ENCODE measurements at places on chromosomes 6 and 20. TPM values are rescaled to one million over a fixed set of nuclear protein-coding genes. Genes with fewer than 3 reads are reported as not detected.
A peak's percentile ranks its signal among the peaks of the same experiment; 100 is the strongest.

GRCh38 chr6:154359161-154359574, 2.6 kb upstream of the IPCEF1 start:
- DNase-seq, result no peak

DNA sequence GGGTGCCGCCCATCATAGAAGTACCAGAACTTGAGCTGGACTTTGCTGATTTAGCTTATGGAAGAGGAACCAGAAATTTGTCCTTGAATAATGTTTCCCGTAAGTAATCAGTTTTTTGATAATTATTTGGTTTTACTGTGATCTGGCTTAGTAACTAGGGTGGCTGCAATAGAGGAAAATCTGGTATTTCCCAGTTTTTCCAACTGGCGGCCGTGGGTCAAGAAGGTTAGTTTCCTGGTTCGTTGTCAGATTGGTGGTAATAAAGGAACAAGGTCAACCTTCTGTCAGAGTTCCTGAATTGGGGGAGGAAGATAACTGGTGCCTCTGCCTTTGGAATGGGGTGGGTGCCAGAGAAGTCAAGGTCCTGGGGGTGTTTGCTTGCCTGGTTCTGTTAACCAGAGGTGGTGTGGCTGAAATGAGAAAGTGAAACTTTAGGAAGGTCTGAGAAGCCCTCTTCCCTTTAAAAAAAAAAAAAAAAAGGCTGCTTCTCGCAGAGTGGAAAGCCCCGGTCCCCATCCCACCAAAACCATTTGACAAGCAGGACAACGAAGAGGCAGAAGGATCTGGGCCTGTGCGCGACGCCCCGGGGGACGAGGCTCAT, at the start of gene CALHM6:
Gene CALHM6, plus strand, starts transcription at position 45 of the 601 bp plus-strand sequence. Its CDS starts 555 bp downstream, at position 600.
- no peak for DNase-seq

DNA sequence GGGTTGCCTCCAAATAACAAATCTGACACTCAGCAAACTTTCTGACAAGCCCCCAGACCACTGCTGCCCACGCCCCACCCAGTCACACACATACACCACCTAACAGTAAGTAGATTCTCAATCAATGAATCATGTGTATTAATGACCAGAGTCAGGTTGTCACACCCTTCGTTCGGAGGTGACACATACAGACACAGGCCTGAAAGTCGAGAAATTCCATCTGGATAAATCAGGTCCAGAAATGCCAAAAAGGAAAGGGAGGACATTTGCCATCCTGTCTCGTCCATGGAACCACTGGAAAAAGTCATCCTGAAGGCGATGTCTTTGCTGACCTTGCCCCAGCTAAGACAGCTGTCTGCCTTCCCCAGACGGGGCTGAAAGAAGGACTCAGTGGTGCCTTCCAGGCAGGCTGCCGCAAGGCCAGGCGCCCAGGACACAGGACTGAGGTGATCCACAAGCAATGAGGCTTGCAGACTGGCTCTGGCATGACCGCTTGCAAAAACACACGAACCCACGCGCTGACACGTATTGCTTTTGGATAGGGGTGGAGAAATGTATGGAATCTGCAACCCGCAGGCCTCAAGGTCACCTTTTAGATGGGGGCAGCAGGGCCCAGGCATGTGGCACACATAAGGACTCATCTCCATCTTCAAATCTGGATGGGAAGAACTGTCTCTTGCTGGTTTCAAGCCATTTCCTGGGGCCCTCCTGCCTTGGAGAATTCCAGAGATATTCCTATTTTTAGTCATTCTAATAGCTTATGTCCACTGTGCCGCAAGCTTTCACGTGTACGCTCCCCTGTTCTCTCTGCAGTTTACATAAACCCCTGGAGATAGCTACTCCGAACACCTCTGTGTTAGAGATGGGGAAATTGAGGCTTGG, 9.0 kb downstream of the NFATC2 start:
- DNase-seq, result peak; percentile 57

GRCh38 chr6:109841869-109842268, 136.2 kb upstream of the GPR6 start:
- DNase-seq, result no peak

GRCh38 chr6:145534989-145535388, 200.3 kb downstream of the EPM2A start:
- DNase-seq, result no peak

DNA sequence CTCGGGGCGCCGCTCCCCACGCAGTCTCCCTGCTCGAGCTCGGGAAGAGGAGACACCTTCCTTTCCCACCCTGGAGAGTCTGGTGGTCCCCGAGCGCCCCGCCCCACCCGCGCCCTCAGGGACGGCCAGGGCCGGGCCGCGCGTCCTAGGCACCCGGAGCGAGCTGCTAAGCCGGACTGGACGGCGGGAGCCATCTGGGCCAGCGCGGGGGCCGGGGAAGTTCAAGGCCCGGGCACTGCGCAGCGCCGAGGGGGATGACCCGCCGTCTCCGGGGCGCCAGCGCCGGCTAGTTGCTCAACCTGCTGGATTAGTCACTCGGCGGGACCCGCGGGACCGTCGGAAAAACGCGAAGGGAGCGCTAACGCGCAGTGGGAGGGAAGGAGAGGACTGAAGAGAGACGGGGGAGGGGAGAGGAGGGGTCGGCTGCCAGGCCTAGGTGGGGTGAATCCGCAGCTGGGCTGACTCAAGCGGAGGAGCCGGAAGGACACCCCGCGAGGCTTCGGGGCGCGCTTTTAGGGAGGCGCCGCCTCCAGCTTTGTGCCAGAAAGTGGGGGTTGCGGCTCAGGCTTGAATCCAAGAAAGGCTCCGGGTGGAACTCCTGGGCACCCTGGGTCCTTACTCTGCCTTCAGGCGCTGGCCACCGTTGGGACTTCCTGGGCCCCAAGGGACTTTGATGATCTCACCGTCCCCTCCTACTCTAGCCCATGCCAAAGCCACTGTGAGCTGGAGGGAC, 75.7 kb upstream of the FOXP4 start:
- DNase-seq, result peak; percentile 7

DNA sequence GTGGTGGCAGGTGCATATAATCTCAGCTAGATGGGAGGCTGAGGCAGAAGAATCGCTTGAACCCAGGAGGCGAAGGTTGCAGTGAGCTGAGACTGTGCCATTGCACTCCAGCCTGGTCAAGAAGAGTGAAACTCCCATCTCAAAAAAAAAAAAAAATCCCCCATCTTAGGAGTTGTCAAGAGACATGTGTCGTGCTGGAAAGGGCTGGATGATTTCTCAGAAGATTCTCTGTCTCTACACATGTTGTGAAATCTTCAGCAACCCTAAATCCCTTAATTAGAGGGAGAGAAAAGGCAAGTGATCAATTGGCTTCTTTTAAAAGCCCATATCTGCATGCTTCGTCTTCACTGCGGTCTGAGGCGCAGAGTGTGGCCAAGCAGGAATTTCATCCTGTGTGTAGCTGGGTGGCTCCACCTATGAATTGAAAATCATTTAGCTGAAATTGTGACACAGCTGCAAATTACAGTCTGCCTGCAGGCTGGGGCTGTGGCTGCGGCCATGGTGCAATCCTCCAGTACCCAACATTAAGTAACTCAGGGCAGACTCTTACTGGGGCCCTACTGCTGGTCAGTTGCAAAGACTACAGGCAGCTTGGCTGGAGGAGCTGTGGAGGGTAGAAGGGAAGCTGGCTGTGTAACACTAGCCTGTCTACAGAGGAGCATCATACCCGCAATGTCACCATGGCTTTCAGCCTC, 3.2 kb upstream of the TGM3 start:
- no peak for DNase-seq

GRCh38 chr6:14731611-14732010, 514.3 kb upstream of the JARID2 start:
- no peak for DNase-seq

- peak; percentile 95 for DNase-seq
Measured at GRCh38 chr20:47274401-47275108, 81.9 kb downstream of the ZMYND8 start.

DNA sequence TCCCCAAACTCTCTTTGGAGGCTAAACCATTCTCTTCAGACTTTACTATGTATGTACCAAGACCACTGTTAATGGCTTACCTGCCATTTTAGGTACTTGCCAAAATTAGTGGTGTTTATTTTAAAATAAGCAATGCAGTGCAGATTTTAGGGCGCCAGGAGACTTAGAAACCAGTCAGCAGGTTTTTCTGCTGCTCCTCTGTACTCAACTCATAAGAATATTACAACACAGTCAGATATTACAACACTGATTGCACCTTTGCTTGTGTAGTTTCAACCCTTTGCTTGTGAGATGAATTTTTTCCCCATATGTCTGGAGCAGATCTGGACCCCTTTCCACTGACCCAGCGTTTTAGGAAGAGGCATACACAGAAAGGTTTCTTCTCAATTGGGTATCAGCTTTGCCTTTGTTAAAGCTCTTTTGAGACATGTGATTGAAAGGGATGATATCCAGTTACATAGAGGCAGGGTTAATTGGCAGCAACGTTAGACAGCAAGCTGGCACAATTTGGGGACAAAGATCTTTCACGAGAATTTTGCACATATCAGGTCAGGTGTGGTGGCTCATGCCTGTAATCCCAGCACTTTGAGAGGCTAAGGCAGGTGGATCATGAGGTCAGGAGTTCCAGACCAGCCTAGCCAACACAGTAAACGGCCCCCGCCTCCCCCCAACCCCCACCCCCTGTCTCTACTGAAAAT, 6.2 kb downstream of the TTPAL start:
- no peak for DNase-seq

GRCh38 chr20:24878657-24879056, 70.4 kb upstream of the CST7 start:
- DNase-seq, result no peak

DNA sequence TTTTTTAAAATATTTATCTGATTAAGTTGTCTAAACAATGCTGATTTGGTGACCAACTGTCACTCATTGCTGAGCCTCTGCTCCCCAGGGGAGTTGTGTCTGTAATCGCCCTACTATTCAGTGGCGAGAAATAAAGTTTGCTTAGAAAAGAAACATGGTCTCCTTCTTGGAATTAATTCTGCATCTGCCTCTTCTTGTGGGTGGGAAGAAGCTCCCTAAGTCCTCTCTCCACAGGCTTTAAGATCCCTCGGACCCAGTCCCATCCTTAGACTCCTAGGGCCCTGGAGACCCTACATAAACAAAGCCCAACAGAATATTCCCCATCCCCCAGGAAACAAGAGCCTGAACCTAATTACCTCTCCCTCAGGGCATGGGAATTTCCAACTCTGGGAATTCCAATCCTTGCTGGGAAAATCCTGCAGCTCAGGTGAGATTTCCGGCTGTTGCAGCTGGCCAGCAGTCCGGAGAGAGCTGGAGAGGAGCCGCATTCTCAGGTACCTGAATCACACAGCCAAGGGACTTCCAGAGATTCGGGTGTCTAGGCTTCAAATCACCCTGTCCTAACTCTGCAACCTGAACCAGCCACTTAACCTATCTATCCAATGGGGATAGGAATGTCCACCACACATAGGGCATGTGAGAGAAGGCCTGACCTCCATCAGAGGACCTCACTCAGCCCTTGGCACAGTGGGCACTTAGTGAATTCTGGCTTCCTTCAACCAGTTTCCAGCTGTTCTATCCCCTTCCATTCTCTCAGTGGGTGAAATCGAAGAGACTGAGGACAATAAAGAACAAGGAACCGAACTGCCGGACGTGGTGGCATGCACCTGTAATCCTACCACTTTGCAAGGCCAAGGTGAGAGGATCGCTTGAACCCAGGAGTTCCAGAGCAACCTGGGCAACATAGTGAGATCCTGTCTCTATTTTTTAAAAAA, 3.1 kb downstream of the TNF start:
- DNase-seq, result peak; percentile 77

DNA sequence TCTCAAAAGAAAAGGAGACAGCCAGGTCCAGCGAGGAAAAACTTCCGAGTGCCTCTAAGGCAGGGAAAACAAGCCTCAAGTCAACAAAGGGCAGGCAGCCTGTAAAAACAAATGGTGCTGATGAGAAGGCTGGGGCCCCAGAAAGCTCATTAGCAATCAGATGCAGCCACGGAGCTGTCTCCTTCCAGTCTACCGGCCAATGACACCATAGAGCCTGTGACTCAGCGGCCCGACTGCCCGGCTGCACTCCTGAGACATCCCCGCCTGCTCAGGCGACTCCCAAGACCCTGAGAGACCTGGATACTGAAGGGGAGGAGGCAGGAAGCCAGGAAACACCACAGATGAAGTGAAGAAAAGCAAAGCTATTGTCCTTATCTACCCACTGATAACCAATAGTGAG, 120.1 kb upstream of the HDDC2 start:
- DNase-seq, result peak; percentile 51

GRCh38 chr20:31570021-31570463, 35.0 kb upstream of the ID1 start:
- DNase-seq, result no peak

DNA sequence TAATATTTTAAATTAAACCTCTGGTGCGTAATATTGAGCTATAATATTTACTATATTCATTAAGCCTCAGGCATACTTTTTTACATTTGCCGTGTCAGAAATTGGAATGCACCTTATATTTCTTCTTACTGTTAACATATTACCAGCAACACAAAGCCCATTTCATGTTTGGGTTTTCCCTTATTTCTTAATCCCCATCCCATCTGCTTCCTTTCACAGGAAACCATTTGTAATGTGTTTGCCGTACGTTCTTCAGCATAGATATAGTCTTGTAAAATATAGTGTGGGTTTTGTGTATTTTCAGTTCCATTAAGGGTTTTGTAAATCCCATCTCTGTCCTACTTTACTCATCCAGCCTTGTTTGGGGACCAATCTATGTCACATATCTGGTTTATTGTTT, 6.5 kb downstream of the EYS start:
- no peak for DNase-seq

- no peak for DNase-seq
Measured at GRCh38 chr6:44023586-44024454, 103.4 kb downstream of the MRPL14 start.

- DNase-seq, result no peak
Measured at GRCh38 chr20:52804497-52805295, 167.5 kb upstream of the TSHZ2 start.

DNA sequence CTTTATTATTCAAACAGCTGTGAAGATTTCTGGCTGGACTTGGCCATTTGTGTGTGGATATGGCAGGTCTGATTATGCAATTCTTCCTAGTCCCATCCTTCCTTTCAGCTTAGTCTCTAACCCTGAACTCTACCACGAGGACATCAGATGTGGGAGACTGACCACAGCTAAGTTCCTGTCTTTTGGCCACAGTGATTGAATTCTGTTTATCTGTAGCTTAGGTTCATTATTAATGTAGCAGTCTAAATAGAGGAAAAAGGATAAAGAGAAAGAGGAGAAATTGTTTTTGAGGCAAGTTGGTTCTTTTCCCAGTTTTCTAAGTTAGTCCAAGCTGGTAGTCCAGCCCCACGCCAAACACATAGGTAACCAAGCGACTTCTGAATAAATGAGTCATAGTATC, 598.9 kb downstream of the RFPL4B start:
- DNase-seq, result no peak

GRCh38 chr6:165453395-165453794, 144.0 kb upstream of the C6orf118 start:
- DNase-seq, result no peak

- DNase-seq, result no peak
Measured at GRCh38 chr6:166541366-166541765, 45.1 kb downstream of the RAMACL start.

The VSX1 gene
- total RNA-seq, result not detected

The C6orf52 gene
- total RNA-seq, result 2.1 TPM

The MLN gene
- not detected for total RNA-seq

The SLC35B2 gene
- total RNA-seq, result 50.4 TPM

The SNAI1 gene
- not detected for total RNA-seq

The CST4 gene
- total RNA-seq, result not detected

The BCAS1 gene
- total RNA-seq, result not detected

The TCFL5 gene
- total RNA-seq, result 13.2 TPM

Data from bronchial epithelial cell (primary cell).